ENCODE measurements at places on chromosomes 6 and 20. TPM values are rescaled to one million over a fixed set of nuclear protein-coding genes. Genes with fewer than 3 reads are reported as not detected.

The TNXB gene
- 24.1 TPM for total RNA-seq

The HIVEP1 gene
- total RNA-seq, result 36.4 TPM

The MAP7 gene
- total RNA-seq, result 2.6 TPM

The CASS4 gene
- 2.2 TPM for total RNA-seq

The TP53INP2 gene
- total RNA-seq, result 9.1 TPM

The FRMD1 gene
- total RNA-seq, result 1.7 TPM

The ARG1 gene
- 8.9 TPM for total RNA-seq

The ZC3H12D gene
- 5.5 TPM for total RNA-seq

The FOXC1 gene
- 6.0 TPM for total RNA-seq

The THBS2 gene
- total RNA-seq, result 238 TPM

The CCN2 gene
- 376 TPM for total RNA-seq

The BMP2 gene
- total RNA-seq, result 8.2 TPM

The PPP1R14C gene
- 10.8 TPM for total RNA-seq

The IRAK1BP1 gene
- 20.9 TPM for total RNA-seq

The RNF39 gene
- total RNA-seq, result 1.7 TPM

The TINAG gene
- total RNA-seq, result 0.24 TPM

The DDR1 gene
- 19.0 TPM for total RNA-seq

The NOX3 gene
- not detected for total RNA-seq

The LY6G6D gene
- not detected for total RNA-seq

The SLPI gene
- total RNA-seq, result 2.4 TPM

The GMPR gene
- total RNA-seq, result 35.2 TPM

The GABRR1 gene
- 0.24 TPM for total RNA-seq

The TP53TG5 gene
- 32.0 TPM for total RNA-seq

The DUSP15 gene
- 6.0 TPM for total RNA-seq

The ALDH8A1 gene
- total RNA-seq, result 1.4 TPM

The CD24 gene
- total RNA-seq, result 29.9 TPM

The BPI gene
- total RNA-seq, result not detected

The SAPCD1 gene
- not detected for total RNA-seq

The HLA-DRA gene
- 47.4 TPM for total RNA-seq

The CDH4 gene
- 0.48 TPM for total RNA-seq

The TGM3 gene
- total RNA-seq, result not detected

The PRR18 gene
- not detected for total RNA-seq

The MAPK13 gene
- total RNA-seq, result 19.3 TPM

The RAET1L gene
- total RNA-seq, result not detected

The KCNK15 gene
- 0.96 TPM for total RNA-seq

The SPTLC3 gene
- total RNA-seq, result 7.9 TPM

The PAK5 gene
- total RNA-seq, result 3.1 TPM

The SLC17A2 gene
- 0.48 TPM for total RNA-seq

The SEMG1 gene
- total RNA-seq, result 6.0 TPM

The BHLHE23 gene
- total RNA-seq, result 2.6 TPM

The COL20A1 gene
- 1.2 TPM for total RNA-seq

The C6orf132 gene
- total RNA-seq, result 6.0 TPM

The TCFL5 gene
- total RNA-seq, result 21.9 TPM

The CALHM6 gene
- total RNA-seq, result 25.5 TPM

The C20orf144 gene
- total RNA-seq, result not detected

The HSD17B8 gene
- total RNA-seq, result 9.6 TPM

The GPR63 gene
- total RNA-seq, result 14.2 TPM

The PRSS35 gene
- 34.7 TPM for total RNA-seq

The CSNK2B gene
- 36.6 TPM for total RNA-seq

The PI3 gene
- not detected for total RNA-seq

The LPA gene
- total RNA-seq, result 0.24 TPM

The FERMT1 gene
- 2.6 TPM for total RNA-seq

The CLPSL1 gene
- not detected for total RNA-seq

The EYS gene
- 17.3 TPM for total RNA-seq

The TRIM15 gene
- 0.48 TPM for total RNA-seq

The OVOL2 gene
- total RNA-seq, result not detected

Measured in umbilical cord (tissue), 2 donors.